NCI-H187 (cell line): ENCODE measurements at places on chromosomes 7 and 10.

DNA sequence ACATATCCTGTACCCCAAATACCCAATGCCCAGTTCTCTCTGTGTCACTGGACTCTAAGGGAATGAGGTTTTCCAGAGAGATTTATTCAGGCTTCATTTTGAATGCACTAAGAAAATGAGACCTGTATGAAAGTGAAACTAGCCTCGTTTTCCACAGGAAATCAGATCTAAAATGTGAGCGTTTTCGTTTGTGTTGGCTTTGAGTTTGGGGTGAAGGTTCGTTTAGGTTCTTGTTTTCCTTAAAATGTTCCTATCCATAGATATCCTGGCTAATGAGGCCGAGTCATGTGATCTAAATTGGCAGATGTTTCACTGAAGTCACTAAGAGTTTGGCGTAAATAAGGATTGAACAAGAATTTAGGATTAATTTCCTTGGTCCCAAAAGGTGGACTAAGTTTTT, 90.9 kb upstream of the BMPER start:
- DNase-seq: no peak

DNA sequence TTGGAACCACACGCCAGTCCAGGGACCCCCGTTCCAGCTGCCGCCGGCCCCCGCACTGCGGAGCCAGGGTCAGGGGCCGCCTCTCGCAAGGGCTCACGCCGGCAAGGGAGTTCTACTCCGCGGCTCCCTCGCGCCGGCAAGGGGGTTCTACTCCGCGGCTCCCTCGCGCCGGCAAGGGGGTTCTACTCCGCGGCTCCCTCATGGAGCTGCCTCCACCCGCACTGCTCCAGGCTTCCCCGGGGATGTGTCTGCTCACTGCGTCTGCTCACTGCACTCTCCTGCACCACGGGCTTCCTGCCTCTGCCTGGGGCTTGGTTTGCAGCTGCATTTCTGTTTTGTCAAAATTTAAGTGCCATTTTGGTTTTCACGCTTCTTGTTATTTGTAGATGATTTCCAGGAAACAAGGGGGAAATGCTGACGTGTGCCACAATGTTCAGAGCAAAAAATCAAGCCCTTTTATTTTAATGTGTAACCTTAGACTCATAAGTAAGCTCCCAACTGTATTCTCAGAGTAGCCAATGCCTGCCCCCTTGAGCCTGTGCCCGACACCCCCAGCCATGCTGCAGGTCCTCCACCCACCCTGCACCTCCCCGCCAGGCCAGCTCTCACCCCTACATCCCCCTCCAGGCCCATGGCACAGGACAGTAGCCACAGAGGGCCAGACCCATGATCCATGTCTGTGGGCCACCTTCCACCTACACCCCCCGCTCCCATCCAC, 246.2 kb downstream of the MAD1L1 start:
- no peak for DNase-seq

DNA sequence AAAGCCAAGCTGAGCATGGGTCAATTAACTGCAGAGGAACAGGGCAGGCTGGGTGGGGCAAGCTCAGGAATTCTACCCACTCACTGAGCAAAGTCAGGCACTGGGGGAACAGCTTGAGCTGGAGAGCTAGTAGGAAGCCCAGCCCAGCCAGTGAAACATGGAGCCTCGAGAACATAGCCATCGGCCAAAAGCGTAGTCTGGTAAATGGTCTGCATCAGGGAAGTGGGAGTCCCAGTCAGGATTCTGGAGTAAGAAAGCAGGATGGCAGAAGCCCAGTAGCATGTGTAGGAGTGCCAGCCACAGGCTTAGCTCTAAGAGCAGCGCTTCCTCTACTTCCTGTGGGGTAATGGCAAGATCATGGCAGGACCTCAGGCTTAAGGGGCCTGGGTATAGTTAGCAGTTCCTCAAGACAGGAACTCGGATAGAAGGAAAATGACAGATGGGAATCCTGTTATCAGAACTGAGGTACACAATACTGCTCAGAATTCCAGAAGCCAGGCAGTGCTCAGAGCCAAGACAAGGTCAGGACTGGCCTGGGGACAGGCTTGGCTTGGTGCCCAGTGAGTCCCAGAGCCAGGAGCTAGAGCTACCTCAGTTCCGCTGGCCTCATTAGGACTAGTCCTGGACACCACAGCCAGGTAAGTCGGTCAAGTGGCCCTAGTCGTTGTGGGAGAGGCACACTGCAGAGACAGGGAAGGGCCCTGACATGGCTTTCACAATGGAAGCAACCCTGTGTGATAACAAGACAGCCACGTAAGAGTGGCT, 65.4 kb upstream of the MXI1 start:
- DNase-seq: no peak

DNA sequence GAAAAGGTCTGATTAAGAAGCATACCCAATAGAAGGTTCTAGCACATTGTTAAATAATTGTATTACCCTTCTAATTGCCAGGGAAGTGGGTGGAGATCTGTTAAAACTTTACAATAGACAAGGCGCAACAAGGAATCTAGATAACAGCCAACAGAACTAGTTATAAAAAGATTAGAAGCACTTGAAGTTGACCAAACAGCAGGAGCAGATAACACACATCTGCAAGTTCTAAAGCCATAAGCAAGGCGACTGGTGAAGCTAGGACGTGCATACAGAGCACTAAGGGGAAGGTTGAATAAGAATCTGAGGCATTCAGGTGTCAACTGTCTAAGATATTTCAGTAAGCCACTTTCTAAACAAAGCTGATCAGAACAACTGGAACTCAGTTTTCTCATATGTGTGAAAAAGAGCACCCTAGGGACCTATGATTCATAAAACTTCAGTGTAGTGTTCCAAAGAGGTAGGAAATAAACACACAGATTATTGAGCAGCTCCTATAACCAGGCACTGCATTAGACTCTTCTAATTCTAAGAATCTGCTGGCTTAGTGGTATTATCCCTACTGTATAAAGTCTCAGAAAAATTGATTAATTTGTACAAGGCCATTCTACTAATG, 111.2 kb downstream of the SAMD9 start:
- no peak for DNase-seq

DNA sequence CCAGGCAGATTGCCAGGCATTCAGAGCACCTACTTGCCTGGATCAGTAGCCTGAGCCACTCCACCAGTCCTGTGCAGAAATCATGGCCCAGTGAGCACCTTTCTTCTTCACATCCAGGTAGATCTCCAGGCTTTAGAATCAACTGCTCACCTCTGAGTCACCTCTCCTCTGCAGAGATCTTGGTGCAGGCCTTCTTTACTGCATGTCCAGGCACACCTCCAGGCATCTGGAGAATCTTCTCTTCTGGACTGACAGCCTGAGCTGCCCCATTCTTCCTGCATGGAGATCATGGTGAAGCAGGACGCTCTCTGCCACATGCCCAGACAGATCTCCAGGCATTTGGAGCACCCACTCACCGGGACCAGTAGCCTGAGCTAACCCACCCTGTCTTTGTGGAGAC, 894.5 kb upstream of the MBL2 start:
- no peak for DNase-seq
